IMR-90 (cell line): ENCODE measurements at places on chromosomes 1 and 21. TPM values are rescaled to one million over a fixed set of nuclear protein-coding genes. Genes with fewer than 3 reads are reported as not detected.

- no peak overlapping the region for H3K4me3 ChIP-seq
- DNase-seq: no peak
- no peaks in the 10 kb centered on the region for H3K36me3 ChIP-seq
- no peak overlapping the region for H3K27ac ChIP-seq
Measured at GRCh38 chr21:41980561-41980960, 26.7 kb upstream of the C2CD2 start.

- H3K27ac ChIP-seq: peak overlapping the region; percentile 78
- H3K4me3 ChIP-seq: no peak overlapping the region
- no peaks in the 10 kb centered on the region for H3K36me3 ChIP-seq
- H3K27me3 ChIP-seq: no peaks in the 10 kb centered on the region
- H3K4me1 ChIP-seq: peaks cover 15% of the 10 kb centered on the region
Measured at GRCh38 chr1:172960454-172961208, 90.1 kb downstream of the TNFSF18 start.

DNA sequence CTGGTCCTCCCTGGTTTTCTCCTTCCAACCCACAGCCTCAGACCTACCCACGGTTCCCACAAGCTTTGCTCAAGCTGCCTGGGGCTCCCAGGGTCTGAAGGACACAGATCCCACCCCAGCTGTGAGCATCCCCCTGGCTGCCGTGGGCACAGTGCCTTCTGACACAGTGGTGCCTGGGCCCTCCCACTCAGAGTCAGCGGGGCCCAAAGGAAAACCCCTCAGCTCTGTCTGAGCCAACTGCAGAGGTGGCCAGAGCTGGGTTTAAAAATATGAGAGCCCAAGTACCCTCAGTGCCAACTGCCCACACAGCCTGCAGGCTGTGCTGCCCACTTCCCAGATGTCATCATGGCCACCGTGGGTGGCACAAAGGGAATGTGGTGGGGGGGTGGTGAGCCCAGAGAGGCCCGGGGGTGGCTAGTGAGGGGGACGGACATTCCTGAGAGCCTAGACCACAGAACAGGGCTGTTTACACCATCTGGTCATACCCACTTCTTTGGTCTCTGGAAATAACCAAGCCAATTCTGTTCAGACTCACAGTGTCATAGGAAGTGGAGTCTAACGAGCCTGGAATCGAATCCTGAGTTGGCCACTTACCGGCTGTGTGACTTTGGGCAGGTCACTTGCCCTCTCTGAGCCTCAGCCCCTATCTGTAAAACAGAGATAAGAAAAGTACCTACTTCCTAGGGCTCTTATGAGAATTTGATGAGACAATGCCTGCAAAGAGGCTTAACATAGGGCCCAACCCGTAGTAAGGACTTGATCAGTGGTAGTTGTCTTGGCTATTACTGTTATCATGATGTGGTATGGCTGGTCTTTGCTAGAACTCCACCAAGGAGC, 85.5 kb downstream of the CAMK2N1 start:
- no peaks in the 10 kb centered on the region for H3K36me3 ChIP-seq
- peaks cover 2% of the 10 kb centered on the region; the same call in 1 of the 2 replicates for H3K4me1 ChIP-seq
- no peak overlapping the region for H3K27ac ChIP-seq
- no peak overlapping the region for H3K4me3 ChIP-seq

GRCh38 chr1:32184650-32185049, 5.2 kb downstream of the TXLNA start:
- H3K27me3 ChIP-seq: no peaks in the 10 kb centered on the region
- H3K4me1 ChIP-seq: peaks cover 21% of the 10 kb centered on the region
- H3K4me3 ChIP-seq: no peak overlapping the region
- no peak for DNase-seq
- peaks cover 60% of the 10 kb centered on the region for H3K36me3 ChIP-seq
- H3K27ac ChIP-seq: no peak overlapping the region

- no peak overlapping the region for H3K27ac ChIP-seq
- no peaks in the 10 kb centered on the region for H3K4me1 ChIP-seq
- H3K27me3 ChIP-seq: peaks cover 49% of the 10 kb centered on the region
- no peaks in the 10 kb centered on the region for H3K36me3 ChIP-seq
- H3K4me3 ChIP-seq: no peak overlapping the region
Measured at GRCh38 chr1:152020849-152021248, 16.0 kb downstream of the S100A11 start.

DNA sequence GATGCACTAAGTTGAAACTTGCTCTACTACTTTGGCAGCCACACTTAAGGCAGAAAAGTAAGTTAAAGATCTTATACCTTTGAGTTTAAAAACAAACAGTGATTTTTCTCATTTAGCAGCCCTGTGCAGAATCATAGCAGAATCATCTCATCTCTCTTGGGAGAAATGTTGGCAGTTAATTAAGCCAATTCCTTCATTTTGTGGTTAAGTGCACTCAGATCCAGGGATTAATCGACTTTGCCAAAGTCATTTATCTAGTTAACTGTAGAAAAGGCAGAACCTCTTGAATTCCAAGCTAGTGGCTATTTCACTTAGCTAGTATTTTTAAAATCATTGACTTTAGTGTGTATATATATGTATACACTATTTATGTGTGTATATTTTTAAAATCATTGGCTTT, 125.0 kb downstream of the GPR52 start:
- no peaks in the 10 kb centered on the region for H3K36me3 ChIP-seq
- no peak for DNase-seq
- H3K27ac ChIP-seq: no peak overlapping the region
- no peaks in the 10 kb centered on the region for H3K4me1 ChIP-seq

PHTF1 gene
- 13.3 and 20.6 TPM in 2 replicates for total RNA-seq

FHAD1 gene
- total RNA-seq: not detected in 2 replicates
